ENCODE measurements at places on chromosomes 1 and 21. TPM values are rescaled to one million over a fixed set of nuclear protein-coding genes. Genes with fewer than 3 reads are reported as not detected.

The KCNJ9 gene
- polyA plus RNA-seq, result 0.11 TPM

The CCDC185 gene
- polyA plus RNA-seq, result not detected

- no peak for DNase-seq
Observed at GRCh38 chr1:218664385-218665170, 319.4 kb downstream of the TGFB2 start.

GRCh38 chr1:246317332-246318035 lies 189.6 kb downstream of the SMYD3 start:
- DNase-seq, result no peak

DNA sequence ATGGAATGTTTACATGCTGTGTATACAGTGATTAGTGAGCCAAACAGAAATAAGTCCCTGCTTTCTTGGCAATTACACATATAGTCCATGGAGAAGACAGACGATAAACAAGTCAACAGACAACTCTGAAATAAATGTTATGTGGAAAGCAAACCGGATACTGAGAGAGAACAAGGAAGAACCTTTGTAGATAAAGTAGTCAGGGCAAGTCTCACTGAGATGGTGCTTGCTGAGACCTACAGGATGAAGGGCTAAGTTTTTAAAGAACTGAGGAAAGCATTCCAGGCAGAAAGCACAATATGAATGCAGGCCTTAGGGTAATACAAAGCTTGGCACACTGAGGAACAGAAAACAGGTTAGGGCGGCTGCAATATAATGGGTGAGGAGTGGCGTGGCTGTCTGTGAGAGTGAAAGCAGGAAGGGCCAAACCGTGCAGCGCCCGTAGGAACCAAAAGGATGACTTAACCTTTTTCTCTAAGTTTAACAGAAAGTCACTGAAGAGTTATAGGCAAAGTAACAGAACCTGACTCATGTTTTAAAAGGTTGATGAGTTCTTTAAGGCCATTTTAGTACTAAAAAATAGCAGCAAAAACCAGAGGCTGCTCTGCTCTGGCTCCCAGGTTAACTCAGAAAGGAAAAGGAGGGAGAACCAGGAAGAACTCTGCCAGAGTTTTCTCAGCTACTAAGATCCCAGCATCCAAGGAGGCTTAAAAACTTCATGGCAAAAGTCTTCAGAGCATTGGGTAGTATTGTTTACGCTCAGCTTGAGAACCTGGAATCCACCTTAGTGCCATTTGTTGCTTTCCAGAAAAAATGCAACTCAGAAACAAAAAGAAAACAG lies 8.7 kb upstream of the TTF2 start:
- no peak for DNase-seq

- DNase-seq, result no peak
Observed at GRCh38 chr21:32282992-32283391, 4.1 kb upstream of the MIS18A start.

- no peak for DNase-seq
Observed at GRCh38 chr1:108016451-108016920, 51.5 kb upstream of the VAV3 start.

GRCh38 chr1:187641463-187641862 lies 812.7 kb downstream of the PLA2G4A start:
- DNase-seq, result no peak

- DNase-seq, result no peak
Observed at GRCh38 chr1:150309758-150310508, 11.4 kb upstream of the PRPF3 start.

The GPR25 gene
- polyA plus RNA-seq, result not detected

GRCh38 chr1:202416641-202417040 lies 68.1 kb downstream of the PPP1R12B start:
- DNase-seq, result no peak

GRCh38 chr1:147516157-147516917 lies 25.0 kb upstream of the BCL9 start:
- no peak for DNase-seq

The CASZ1 gene
- 19.6 TPM for polyA plus RNA-seq

The FAM151A gene
- 28.7 TPM for polyA plus RNA-seq

The ENO1 gene
- 1,026 TPM for polyA plus RNA-seq

DNA sequence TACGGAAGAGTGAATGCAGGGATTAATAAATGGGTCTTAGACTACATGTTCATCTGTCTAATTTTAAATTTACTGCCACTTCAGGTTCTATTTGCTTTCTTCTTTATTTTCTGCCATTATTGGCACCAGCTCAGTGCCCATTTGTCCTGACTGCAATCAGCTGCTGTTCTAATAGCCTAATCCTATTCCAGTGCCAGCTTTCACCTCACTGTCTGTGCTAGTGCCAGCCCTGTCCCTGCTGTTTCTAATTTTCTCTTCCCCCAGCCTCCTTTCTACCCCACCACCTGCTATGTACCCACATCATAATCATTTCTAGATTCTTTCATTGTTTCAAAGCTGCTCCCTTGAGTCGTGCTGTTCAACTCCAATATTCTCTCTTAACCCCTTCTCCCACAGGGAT lies 86.4 kb downstream of the KCNK1 start:
- DNase-seq, result no peak

GRCh38 chr1:246117066-246117791 lies 389.9 kb downstream of the SMYD3 start:
- DNase-seq, result peak; percentile 57

The CELA2B gene
- 0.31 TPM for polyA plus RNA-seq

The HSD3B1 gene
- polyA plus RNA-seq, result 0.82 TPM

GRCh38 chr1:17539118-17539476 lies 401 bp upstream of the ARHGEF10L start:
- no peak for DNase-seq

DNA sequence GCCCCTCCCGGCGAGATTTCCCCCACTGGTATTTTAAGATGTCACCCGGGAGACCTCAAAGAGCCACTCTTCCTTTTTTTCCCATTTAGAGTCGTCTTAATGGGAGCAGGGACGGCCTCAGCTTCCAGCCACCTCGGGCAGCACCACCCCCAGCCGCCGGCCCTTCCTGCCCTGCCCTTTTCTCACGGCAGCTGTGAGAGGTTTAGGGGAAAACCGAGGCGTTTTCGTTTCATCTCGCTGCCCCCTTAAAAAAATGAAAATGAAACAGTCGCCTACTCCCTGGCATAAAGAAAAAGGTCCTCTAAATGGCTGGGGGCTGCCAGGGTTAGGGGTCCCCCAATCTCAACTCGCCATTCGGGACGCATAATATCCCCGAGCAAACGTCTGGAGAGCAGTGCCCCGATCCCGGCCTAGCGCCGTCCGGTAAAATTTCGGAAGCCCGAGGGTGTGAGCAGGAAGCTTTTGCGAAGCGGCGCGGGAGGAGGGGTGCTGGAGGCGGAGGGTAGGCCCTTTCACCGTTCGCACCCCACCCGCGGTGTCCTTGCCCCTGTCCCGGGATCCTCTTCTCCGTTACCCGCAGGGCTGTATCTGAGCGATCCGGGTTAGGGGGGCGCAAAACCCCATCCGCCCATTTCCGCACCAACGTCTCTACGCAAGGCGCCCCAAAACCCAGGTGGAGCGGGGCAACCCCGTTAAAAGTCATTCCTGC lies 1.2 kb downstream of the RUNX3 start:
- no peak for DNase-seq

DNA sequence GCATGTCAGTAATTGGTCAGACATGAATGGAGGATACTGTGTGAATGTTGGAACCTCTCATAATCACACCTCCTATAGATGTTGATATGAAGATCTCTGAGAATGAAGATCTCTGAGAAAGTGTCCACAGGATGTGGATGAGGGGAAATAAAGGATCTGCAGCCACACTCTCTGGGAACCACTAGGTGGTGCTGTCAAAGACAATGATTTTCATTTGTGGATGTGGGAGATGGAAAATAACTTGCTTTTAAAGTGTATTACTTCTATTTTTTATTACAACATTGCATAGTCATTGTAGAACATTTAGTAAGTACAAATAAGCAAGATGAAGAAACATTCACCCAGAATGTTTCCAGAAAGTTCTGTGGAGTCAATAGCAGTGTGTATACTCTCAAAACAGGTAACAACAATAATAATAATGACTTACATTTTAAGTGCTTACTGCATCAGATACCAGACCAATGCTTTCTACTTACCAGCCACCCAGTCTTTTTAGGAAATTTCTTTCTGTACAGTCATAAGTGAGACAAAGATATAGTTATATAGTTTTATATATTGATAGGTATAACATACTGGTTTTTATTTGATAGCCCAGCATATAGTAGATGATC lies 128.2 kb downstream of the ATG4C start:
- no peak for DNase-seq

- peak; percentile 91 for DNase-seq
Observed at GRCh38 chr1:118185084-118185832, at the start of gene SPAG17. SPAG17 (minus strand) TSS chr1:118185228; CDS start chr1:118185157, 71 bp downstream.

The IFI44 gene
- 12.2 TPM for polyA plus RNA-seq

DNA sequence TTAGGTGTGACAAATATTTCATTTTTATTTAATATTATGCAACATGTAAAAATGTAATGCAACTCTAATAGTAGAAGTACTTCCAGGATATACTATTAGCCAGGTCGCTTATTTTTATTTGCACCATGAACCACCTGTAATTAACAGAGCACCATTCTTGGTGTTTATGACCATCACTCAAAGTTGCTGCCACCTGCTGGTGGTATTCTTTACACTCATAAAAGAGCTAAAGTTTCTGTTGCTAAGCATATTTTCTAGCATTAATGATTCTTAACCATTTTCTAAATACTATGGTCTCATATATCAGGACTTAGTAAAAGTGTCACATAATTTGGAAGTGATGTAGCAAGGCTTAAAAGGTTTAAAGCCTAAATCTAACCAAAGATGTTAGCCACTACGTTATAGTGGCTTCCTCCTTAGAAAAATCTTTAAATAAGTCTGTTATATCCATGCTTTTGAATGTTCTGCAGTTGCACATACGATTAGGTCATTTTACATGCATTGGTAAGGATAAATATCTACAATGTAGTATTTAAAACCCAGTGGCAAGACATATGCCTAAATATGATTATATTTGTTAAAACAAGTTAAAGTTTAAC lies 244.5 kb downstream of the NEGR1 start:
- DNase-seq, result peak; percentile 24

The RPE65 gene
- polyA plus RNA-seq, result 0.09 TPM

DNA sequence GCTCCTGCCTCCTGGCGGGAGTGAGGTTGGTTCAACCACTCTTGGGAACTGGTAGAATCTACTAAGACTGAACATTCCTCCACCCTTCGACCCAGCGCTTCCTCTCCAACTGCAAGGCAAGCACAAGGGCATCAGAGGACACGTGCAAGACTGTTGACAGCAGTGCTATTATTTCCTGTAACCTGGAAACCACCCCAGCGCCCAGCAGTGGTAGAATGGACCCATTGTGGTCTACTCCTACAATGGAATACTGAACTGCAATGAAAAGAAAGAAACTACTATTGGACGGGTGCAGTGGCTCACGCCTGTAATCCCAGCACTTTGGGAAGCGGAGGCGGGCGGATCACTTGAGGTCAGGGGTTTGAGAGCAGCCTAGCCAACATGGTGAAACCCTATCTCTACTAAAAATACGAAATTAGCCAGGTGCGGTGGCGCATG lies 33.0 kb upstream of the TARDBP start:
- DNase-seq, result no peak

DNA sequence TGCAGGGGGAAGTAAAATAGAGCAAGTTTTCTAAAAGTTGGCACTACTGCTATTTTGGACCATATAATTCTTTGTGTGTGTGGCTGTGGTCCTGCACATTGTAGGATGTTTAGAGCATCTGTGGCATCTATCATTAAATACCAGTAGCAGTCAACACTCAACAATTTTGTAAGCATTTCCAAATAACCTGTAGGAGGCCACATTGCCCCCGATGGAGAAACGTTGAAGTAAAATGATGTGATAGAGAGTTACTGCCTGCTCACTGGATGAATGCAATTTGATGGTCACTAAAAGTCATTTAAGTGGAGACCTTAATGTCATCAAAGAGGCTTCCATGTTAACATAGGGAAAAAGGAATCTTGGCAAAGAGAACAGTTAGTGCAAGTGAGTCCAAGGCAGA lies 560.8 kb downstream of the NEGR1 start:
- DNase-seq, result no peak

- DNase-seq, result no peak
Observed at GRCh38 chr21:26835714-26836265, 9.4 kb downstream of the ADAMTS1 start.

GRCh38 chr1:25011943-25012638 lies 82.0 kb upstream of the RUNX3 start:
- no peak for DNase-seq

- DNase-seq, result peak; percentile 64
Observed at GRCh38 chr1:210232511-210233215, at the start of gene SERTAD4. SERTAD4 (plus strand) TSS chr1:210232796; CDS start chr1:210237961, 5,165 bp downstream.

GRCh38 chr1:209655411-209656231 lies 3.4 kb upstream of the LAMB3 start:
- DNase-seq, result no peak

The OXCT2 gene
- polyA plus RNA-seq, result 0.56 TPM

GRCh38 chr1:166956057-166956850 lies 19.1 kb downstream of the ILDR2 start:
- no peak for DNase-seq

DNA sequence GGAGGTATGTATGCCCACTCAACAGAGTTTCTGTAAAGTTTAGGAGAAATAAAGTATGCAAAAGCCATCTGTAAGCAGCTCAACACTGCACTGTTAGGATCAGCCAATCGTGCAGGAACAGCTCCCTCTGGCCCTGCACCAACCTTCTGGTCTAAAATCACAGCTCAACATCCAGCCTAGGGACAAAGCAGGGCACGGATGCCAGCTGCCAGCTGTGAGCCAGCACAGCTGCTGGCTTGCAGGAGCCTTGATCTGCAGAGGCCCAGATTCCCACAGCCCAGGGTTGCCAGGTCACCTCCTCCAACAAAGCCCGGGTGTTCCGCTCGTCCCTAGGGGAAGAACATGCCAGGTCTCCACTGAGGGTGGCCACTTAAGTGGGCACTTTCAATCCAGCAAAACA lies 8.6 kb downstream of the ACOT7 start:
- DNase-seq, result no peak

The KCNE2 gene
- 0.81 TPM for polyA plus RNA-seq

The AGBL4 gene
- 1.3 TPM for polyA plus RNA-seq

GRCh38 chr1:110677526-110677925 lies 2.8 kb upstream of the KCNA3 start:
- no peak for DNase-seq

GRCh38 chr1:47592296-47593012 lies 154.6 kb downstream of the FOXD2 start:
- DNase-seq, result peak; percentile 45

- DNase-seq, result no peak
Observed at GRCh38 chr1:96508233-96508632, 213.4 kb upstream of the PTBP2 start.

The GSTM5 gene
- 71.1 TPM for polyA plus RNA-seq

The MYOG gene
- 0.15 TPM for polyA plus RNA-seq

DNA sequence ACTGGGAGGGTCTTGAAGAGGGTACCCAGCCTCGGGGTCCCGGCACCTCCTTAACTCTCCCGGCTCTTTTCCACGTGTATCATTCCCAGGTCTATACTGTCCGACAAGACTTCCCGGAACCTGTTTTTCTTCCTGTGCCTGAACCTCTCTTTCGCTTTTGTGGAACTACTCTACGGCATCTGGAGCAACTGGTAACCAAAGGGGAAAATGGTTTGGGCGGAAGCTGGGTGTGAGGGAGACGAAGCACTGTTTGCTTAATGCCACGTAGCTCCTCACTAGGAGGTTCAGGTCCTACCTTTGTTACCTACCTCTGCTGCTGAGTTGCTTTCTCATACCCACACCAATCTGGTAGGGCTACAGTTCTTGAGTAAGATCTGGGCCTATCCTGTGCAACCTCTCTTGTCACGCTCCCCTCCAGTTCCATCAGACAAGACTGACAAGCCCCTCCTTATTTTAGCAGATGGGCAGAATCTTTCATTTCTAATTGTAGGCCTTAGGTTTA lies 642 bp downstream of the SLC30A7 start:
- DNase-seq, result peak; percentile 33

All from renal pelvis (tissue), 12 donors.